T-helper 17 cell (primary cell): ENCODE measurements at places on chromosomes 1 and 21. TPM values are rescaled to one million over a fixed set of nuclear protein-coding genes. Genes with fewer than 3 reads are reported as not detected.

DNA sequence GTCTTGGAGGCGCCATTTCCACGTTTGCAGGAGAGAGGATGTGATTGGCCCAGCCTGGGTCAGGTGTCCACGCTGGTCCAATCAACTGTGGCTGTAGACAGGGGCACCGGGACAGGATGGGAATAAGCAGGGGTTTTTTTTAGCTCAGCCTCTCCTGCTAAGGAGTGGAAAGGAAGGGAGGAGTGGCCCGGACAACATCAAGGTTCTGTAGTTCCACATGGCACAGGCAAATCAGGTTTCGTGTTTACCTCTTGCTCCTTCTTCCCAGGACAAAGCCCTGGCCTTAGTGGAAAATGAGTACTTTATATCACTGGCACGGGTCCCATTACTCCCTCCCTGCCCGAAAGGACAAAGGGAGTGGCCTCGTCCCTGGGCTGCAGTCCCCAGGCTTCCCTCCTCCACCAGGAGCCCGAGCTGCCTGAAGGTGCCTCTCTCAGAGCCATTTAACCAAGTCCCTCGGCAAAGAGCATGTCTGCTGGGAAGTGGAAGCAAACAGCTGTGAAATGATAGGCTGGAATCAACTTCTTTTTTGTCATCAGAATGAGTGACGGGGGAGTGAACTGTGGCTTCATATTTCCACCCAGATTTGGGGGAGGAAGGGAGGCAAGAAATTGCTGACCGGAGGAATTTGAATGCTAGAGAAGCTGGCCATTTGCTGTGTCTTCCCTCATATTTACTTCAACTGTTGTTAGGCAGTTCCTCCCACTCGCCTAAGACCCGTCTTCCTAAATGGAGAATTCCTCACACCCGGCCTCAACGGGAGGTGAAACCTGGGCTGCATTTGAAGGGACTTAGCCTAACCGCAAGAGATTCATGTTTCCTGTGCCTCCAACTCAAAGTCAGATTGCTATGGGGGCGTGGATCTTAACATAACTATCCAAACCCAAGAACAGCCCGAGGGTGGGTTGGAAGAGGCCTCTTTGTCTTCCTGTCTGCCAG is 84.9 kb upstream of the SLC44A3 start:
- no peak overlapping the region for H3K27ac ChIP-seq
- no peaks in the 10 kb centered on the region for H3K36me3 ChIP-seq
- no peaks in the 10 kb centered on the region for H3K4me1 ChIP-seq
- no peak for DNase-seq

The CYP4Z1 gene
- total RNA-seq: not detected

The FAM20B gene
- total RNA-seq: 26.7 TPM

GRCh38 chr21:39902986-39903385 is 35.7 kb downstream of the PCP4 start:
- H3K27me3 ChIP-seq: no peaks in the 10 kb centered on the region
- no peak overlapping the region for H3K4me3 ChIP-seq
- DNase-seq: no peak

The VASH2 gene
- total RNA-seq: 0.07 TPM

DNA sequence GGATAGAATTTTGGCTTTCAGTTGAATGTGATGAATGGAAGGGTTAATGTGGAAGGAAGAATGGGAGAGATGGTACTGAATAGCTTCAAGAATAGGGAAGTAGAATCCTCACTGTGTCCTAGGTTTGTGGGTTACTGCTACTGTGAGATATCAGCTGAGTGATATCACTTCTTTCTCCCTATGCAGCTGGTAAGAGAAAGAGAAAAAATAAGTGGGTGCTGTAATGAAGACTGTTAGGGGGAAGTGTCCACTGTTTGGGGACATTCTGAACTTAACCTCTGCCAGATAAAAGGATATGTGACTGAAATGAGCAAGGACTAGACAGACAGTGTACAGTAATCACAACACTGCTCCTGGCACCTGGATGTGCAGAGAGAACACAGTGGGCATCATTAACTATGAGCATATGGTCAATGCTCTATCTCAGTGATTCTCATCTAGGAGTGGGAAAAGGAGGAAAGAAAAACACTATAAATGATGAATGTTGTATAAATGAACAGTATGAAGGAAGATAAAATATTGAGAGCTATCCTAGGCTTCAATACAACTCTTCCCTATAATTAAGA is 25.6 kb upstream of the MOB3C start:
- peaks cover 23% of the 10 kb centered on the region for H3K36me3 ChIP-seq

The CELA3A gene
- not detected for total RNA-seq

The IKBKE gene
- 48.5 TPM for total RNA-seq

DNA sequence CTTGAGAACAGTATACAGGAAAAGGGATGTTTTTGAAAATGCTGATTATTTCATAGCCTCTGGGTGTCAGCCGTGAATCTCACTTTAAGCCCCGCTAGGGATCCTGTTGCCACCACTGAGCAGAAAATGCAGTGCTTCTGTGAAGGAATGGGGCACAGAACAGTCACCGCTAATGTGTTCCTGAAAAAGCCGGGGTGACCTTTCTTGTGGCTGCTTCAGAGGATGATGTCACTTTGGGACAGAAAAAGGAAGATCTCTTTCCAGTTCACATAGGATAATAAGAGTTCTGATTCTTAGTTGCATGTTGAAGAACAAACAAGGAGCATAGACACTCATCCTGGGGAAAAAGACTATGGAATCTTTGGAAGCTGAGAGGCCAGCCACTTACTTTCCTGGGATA is 349.6 kb downstream of the DISC1 start:
- peaks cover 6% of the 10 kb centered on the region for H3K36me3 ChIP-seq
- H3K27ac ChIP-seq: no peak overlapping the region
- no peak for DNase-seq
- H3K4me3 ChIP-seq: no peak overlapping the region

GRCh38 chr21:15776818-15777217 is 47.0 kb downstream of the USP25 start:
- peaks cover 7% of the 10 kb centered on the region for H3K36me3 ChIP-seq
- H3K27ac ChIP-seq: peak overlapping the region; percentile 11
- H3K4me3 ChIP-seq: no peak overlapping the region
- H3K4me1 ChIP-seq: peaks cover 17% of the 10 kb centered on the region
- no peaks in the 10 kb centered on the region for H3K27me3 ChIP-seq

GRCh38 chr1:226964611-226965486 is 24.8 kb downstream of the COQ8A start:
- H3K4me1 ChIP-seq: peaks cover 19% of the 10 kb centered on the region
- no peaks in the 10 kb centered on the region for H3K27me3 ChIP-seq
- peaks cover 5% of the 10 kb centered on the region for H3K36me3 ChIP-seq
- no peak for DNase-seq
- H3K27ac ChIP-seq: no peak overlapping the region
- H3K4me3 ChIP-seq: no peak overlapping the region

- no peaks in the 10 kb centered on the region for H3K4me1 ChIP-seq
- H3K27ac ChIP-seq: no peak overlapping the region
- no peak overlapping the region for H3K4me3 ChIP-seq
Observed at GRCh38 chr1:183394435-183394834, 23.7 kb downstream of the NMNAT2 start.

The IGSF5 gene
- not detected for total RNA-seq

DNA sequence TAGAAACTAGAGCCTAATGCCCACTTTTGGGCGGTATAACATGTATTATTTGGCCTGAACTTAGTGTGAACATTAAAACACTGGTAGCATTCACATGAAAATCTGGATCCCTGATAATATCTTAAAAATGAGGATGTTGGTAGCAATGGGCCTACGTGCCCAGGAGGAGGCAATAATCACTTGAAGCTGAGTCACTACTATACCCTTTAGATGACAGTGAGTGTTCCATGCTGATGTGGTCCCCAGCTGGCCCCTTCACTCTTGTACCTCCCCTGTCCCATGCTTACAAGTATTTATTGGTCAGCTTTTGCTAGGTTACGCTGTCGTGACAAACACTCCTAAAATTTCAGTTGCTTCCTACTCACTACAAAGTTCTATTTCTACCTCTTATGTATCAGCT is 23.0 kb upstream of the POU2F1 start:
- no peak overlapping the region for H3K4me3 ChIP-seq
- H3K27ac ChIP-seq: no peak overlapping the region
- peaks cover 2% of the 10 kb centered on the region for H3K36me3 ChIP-seq

GRCh38 chr1:36475341-36475740 is 7.4 kb downstream of the CSF3R start:
- no peak for DNase-seq
- no peak overlapping the region for H3K4me3 ChIP-seq
- no peak overlapping the region for H3K27ac ChIP-seq
- no peaks in the 10 kb centered on the region for H3K4me1 ChIP-seq
- H3K36me3 ChIP-seq: no peaks in the 10 kb centered on the region
- H3K27me3 ChIP-seq: peaks cover 9% of the 10 kb centered on the region

- H3K27me3 ChIP-seq: no peaks in the 10 kb centered on the region
- peak overlapping the region; percentile 91 for H3K27ac ChIP-seq
- no peaks in the 10 kb centered on the region for H3K36me3 ChIP-seq
Observed at GRCh38 chr1:225460021-225460736, 32.3 kb upstream of the LBR start.

The IL10 gene
- 0.20 TPM for total RNA-seq

The MFSD2A gene
- 4.6 TPM for total RNA-seq

DNA sequence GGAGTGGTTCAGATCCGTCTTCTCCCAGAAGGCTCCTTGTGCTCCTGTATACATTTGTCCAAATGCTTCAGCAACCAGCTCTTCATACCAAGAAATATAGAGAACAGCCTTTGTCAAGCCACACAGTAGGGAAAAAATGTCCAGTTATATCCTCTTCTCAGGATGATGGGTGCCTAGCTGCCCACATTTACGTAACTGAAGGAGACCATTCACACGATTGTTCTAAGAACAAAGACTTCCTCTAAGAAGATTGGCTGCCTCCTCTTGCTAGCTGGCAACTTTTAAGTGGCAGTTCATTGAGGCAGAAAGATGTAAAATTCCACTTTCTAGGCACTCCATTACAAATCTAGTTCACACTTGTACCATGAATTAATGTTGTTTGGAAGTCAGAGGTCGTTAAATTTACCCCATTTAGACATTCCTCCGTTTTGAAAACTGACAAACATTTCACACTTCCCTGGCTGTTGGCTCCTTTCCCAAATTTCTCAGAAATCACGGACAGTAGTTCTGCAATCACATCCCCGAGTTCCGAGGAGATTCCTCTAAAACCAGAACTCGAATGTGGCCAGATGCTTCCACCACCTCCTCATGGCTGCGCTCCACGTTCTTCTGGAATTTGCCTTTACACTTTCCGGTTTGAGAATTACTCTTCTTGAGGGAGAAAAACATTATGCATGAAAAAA is 45.6 kb upstream of the CSF1 start:
- DNase-seq: no peak
- no peaks in the 10 kb centered on the region for H3K36me3 ChIP-seq
- no peak overlapping the region for H3K4me3 ChIP-seq
- no peaks in the 10 kb centered on the region for H3K27me3 ChIP-seq
- peaks cover 11% of the 10 kb centered on the region for H3K4me1 ChIP-seq
- H3K27ac ChIP-seq: no peak overlapping the region

DNA sequence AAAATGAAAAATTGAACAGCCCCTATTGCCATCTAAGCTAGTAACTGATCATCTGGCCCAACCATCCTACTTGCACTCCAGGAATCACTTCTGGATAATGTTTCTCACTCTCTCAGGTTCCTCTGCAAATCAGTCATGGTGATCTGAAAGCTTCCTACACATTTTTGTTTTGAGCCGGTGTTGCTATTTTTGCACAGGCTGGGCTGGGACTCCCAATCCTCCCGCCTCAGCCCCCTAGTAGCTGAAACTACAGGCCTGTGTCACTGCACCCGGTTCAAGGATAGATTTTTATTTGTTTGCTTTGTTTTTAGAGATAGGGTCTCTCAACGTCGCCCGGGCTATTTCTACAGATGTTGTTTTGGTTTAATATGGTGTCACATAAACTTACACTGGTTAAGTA is 40.5 kb upstream of the HMCN1 start:
- peak overlapping the region; percentile 82 for H3K4me3 ChIP-seq
- H3K36me3 ChIP-seq: peaks cover 10% of the 10 kb centered on the region
- peak overlapping the region; percentile 96 for H3K27ac ChIP-seq
- peaks cover 33% of the 10 kb centered on the region for H3K27me3 ChIP-seq
- H3K4me1 ChIP-seq: peaks cover 16% of the 10 kb centered on the region

The HEYL gene
- total RNA-seq: 0.10 TPM

The PTGS2 gene
- 6.4 TPM for total RNA-seq

The FNDC5 gene
- total RNA-seq: not detected

- H3K27me3 ChIP-seq: peaks cover 6% of the 10 kb centered on the region
- peaks cover 6% of the 10 kb centered on the region for H3K4me1 ChIP-seq
- H3K4me3 ChIP-seq: no peak overlapping the region
- DNase-seq: no peak
- H3K27ac ChIP-seq: no peak overlapping the region
Observed at GRCh38 chr1:14964711-14965055, 188.9 kb upstream of the TMEM51 start.

The DNASE2B gene
- total RNA-seq: not detected

DNA sequence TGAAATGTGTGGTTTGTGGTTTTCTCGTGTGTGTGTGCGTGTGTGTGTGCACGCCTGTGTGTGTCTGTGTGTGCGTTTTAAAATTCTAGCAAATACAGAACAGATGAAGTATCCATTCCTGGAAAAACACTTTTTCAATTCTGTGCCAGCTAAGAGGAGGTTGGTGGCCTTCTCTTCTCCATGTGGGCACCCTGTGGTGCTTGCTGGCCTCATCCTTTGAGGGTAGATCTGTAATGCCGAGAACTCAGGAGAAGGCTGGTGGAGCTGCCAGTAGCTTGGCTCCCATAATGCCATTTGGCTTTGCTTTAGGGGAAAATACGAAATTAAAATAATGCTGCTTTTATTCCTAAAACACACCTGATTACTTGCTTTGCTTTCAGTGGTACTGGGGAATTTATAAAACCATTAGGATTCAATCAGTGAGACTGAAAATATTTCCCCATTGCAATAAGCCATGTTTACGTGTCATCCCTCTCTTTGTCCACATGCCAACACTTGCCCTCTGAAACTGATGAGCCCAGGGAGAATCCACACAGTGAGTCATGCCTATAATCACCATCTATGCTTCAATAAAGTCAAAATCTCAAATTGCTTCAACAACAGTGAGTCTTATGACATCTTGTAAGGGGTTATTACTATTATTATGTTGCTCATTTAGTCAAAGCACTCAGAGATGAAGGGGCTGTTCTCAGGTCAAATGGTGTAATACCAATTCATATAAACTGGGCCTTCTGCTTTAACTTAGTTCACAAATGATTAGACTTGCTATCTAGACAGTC is 39.2 kb downstream of the ABCA4 start:
- H3K36me3 ChIP-seq: no peaks in the 10 kb centered on the region
- peaks cover 73% of the 10 kb centered on the region for H3K27me3 ChIP-seq
- no peak for DNase-seq
- no peak overlapping the region for H3K4me3 ChIP-seq
- no peak overlapping the region for H3K27ac ChIP-seq

The CEP170 gene
- total RNA-seq: 26.0 TPM

The C1QB gene
- not detected for total RNA-seq

GRCh38 chr1:168970926-168971659 is 135.4 kb upstream of the ATP1B1 start:
- H3K4me3 ChIP-seq: no peak overlapping the region
- H3K36me3 ChIP-seq: no peaks in the 10 kb centered on the region
- no peaks in the 10 kb centered on the region for H3K4me1 ChIP-seq
- H3K27ac ChIP-seq: no peak overlapping the region
- peaks cover 5% of the 10 kb centered on the region for H3K27me3 ChIP-seq
- no peak for DNase-seq

GRCh38 chr1:26055041-26055440 is 9.1 kb upstream of the SLC30A2 start:
- DNase-seq: no peak
- H3K36me3 ChIP-seq: peaks cover 2% of the 10 kb centered on the region

The CCDC181 gene
- total RNA-seq: not detected
